Aorta (tissue), 5 donors: ENCODE measurements at places on chromosomes 16 and 17. TPM values are rescaled to one million over a fixed set of nuclear protein-coding genes. Genes with fewer than 3 reads are reported as not detected.

GRCh38 chr17:77425348-77425747, 284.6 kb downstream of the SEC14L1 start:
- no peak for DNase-seq

GRCh38 chr17:74960570-74961342, 11.8 kb downstream of the HID1 start:
- DNase-seq, result no peak

DNA sequence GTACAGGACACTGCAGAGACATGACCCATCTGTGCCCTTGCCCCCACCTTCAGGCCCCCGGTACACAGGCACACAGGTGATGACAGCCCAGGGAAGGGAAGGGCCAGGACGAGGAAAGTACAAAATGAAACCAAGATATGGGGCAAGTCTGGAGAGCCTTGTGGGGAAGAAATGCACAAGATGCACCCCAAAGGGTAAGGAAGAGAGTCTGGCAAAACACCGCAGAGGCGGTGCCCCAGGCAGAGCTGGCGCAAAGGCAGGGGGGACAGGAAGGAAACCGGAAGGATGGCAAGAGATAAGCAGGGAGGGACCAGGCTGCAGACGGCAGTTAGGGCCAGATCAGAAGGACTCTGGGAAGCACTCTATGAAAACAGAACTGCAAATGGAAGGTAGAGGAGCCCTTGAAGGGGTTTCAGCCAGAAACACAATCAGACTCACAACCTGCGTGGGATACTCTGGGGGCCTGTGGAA, 81.4 kb downstream of the SLC39A11 start:
- DNase-seq, result no peak

GRCh38 chr16:73354434-73354833, 306.5 kb upstream of the ZFHX3 start:
- DNase-seq, result no peak

- peak; percentile 95 for DNase-seq
Measured at GRCh38 chr17:49926886-49927285, 42.1 kb upstream of the DLX4 start.

GRCh38 chr17:61202564-61202963, 197.1 kb upstream of the TBX2 start:
- DNase-seq, result no peak

DNA sequence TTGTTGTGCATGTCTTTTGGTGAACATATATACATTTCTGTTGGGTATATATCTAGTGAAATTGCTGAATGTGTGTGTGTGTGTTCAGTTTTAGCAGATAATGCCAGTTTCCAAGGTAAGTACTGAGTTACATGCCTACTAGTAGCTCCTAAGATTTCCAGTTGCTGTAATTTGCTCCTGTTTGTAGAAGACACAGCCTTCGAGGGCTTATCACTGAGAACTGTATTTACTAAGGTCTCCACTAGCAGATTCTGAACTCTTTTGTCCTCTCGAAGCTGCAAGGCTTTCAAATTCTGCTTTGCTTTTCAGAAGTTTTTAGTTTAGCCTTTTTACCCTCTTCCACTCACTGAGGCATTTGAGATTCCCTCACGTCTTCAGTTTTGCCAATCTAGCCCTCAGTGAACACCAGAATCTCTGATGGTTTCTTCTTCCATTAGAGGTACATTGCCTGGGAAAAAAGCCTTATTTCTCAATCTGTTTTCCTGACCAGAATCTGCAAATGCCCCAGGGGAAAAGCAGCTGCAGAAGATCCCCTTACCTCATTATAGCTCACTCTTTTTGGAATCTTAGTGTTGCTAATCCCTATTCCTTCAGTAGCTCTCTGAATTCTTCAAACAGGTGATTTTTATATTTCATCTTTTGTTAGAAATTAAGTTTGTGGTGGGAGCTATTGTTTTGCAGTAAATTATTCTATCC, 52.9 kb downstream of the NF1 start:
- no peak for DNase-seq

- peak; percentile 49 for DNase-seq
Measured at GRCh38 chr17:76691379-76692191, 19.2 kb downstream of the MXRA7 start.

DNA sequence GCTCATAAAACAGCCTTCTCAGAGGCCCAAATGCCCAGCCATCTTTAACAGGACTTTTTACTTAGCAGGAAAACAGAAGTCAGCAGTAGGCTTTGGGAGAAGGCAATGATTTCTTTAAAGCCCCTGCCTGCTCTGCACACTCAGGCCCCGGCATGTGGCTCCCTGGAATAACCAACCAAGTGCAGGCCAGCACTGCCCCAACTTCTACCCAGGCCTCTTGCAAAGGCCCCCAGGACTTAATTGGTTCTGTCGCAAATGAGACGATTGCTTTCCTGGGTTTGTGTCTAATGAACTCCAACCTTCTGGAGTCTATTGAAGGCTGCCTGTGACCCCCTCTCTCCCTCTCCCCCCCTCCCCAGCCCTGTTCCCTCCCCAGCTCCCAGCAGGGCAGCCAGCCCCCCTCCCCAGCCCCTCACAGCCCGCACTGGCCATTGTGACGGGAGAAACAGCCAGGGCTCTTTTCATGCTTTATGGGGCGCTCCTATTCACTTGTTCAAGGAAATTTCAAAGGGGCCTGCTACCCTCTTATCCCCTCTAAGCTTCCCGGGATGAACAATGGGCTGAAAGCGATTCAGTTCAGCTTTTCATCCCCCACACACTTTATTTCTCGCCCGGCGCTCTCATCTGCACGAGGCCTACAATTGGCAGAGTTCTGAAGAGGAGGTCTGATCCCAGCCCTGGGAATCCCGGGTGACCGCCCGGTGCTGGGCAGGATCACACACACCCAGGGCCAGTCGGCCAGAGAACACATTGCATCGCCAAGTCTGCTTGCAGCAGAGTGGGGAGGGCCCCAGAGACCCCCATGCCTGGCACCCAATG, 15.5 kb downstream of the AXIN2 start:
- DNase-seq, result peak; percentile 43

- DNase-seq, result peak; percentile 16
Measured at GRCh38 chr16:1863681-1864460, 8.1 kb downstream of the MEIOB start.

The SSTR5 gene
- total RNA-seq, result not detected

DNA sequence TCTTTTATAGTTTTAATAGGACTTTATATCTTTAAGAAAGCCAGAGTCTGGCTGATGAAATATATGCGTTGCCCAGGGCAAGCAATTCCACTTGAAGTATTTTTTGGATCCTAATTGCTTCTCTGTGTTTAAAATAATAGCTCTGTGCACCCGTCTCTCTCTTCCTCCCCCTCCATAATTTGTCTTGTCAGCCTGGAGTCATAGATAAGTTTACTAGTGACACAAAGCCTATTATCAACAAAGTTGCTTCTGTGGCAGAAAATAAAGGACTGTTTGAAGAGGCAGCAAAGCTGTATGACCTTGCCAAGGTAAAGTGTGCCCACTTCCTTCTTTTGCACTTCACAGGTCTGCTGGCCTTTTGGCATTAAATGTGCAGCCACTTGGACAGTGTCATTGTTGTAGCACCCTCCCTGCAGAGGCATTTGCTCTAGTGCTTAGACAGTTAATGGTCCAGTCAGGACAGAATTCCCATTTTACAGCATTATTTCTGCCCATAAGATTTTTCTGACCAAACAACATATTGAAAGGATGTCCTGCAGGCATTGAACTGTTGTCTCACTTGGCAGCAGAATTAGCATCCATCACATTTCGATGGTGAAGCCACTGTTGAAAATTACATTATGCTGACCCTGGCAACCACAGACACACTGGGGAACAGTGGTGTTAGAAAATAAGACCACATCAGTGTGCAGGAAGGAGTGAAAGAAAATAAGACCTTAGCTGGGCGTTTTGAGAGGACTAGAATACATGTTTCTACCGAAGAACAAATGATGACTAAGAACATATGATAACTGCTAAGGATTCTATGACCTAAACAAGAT, 28.4 kb upstream of the SLC12A3 start:
- DNase-seq, result no peak

The XAF1 gene
- total RNA-seq, result 74.8 TPM

- no peak for DNase-seq
Measured at GRCh38 chr17:44637066-44637465, 19.2 kb upstream of the MEIOC start.

DNA sequence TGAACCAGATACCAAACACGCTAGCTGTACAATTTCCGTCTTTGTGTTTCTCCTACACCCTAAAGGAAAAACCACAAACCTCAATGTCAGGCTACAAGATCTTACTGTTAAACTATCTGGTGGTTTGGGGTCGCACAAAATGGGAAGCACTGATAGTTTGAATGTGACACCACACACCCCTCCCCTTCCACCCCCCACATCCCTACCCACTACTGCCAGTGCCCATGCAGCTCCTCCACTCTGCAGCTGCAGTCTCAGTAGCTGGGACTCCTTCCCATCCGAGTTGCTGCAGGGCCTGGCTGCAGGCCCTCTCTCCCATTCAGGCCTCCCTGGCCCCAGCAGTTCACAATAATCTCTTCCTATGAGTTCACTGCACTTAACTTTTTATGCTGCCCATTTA, 18.4 kb downstream of the TRAP1 start:
- DNase-seq, result no peak

GRCh38 chr16:85677383-85677967, 11.3 kb downstream of the GINS2 start:
- no peak for DNase-seq

GRCh38 chr16:27235938-27236245, 32.6 kb downstream of the KDM8 start:
- DNase-seq, result peak; percentile 49

The CA7 gene
- not detected for total RNA-seq

The CRHR1 gene
- not detected for total RNA-seq

GRCh38 chr17:46862949-46863348, 11.6 kb downstream of the WNT9B start:
- DNase-seq, result no peak
